Stimulated activated CD4-positive, alpha-beta T cell treated with anti-CD3 and anti-CD28 coated beads, Interleukin-12 subunit alpha, Interleukin-12 subunit beta, amount 100 ng/mL, for 48 hours (primary cell): ENCODE measurements at places on chromosomes 7 and 10.

DNA sequence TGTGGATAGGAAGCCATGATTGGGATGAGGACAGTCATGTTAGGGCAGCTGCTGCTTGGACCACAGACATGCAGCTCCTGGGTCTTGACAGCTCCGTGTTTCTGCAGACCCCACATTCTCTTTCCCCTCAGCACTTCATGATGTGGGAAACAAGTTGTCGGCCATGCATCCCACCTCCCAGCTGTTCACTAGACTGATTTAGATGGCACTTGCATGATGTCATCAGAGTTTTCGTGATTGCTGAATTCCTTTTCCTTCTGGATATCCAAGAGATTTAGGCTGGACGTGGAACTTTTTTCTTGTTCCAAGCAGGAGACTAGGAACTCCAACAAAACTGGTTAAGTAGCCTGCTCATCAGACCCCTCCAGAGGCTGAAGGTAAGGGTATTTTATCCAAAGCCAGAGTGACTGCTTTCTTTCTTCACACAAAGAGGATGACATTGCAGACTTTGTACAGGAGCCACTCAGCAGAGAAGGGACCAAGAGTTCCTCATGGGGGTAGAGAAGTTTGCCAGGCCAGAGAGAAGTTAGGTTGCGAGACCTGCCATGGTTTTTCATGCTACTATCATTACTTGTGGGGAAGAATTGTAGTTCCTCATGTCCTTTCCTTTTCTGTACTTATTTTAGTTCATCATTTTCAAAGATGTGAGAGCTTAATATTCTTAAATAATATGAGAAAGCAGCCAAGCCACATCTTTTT, 117.7 kb upstream of the GJD4 start:
- DNase-seq = no peak

- DNase-seq = no peak
These were observed 81.6 kb downstream of the ARHGAP22 start for GRCh38 chr10:48523212-48523819.

- DNase-seq = no peak
These were observed 311.0 kb downstream of the ANKRD30A start for GRCh38 chr10:37436357-37436756.

DNA sequence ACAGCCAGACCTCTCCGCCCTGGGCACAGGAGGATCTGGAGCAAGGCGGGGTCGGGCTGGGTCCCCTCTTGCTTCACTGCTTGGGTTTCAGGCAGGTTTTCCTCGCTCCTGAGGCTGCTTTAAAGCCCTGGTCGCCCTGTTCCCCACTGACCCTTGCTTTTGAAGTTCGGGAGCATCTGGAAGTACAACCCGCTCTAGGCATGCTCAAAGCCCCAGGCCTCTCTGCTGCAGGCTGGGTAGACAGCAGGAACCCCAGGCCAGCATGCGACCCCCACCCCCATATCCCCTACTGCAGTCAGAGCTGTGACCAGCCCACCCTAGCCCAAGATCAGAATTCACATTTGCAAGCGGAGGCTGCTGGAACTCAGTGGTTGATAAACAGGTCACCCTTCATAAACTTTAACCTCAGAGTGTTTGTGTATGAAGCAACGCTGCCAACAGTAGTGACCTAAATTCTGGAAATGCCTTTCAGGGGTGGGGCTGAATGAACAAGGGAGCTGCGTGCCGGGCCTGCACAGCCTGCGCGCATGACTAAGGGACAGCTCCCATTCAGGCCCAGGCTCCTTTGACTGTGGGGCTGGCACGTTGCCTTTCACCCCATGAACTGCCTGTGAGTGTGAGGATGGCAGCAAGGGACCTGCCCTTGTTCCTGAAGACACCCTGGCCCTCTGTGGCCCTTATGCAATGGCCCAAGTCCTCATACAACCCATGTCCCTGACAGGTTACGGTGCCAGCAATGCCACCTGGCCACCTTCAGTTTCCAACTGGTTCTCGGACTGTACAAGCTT, 52.5 kb downstream of the PROSER2 start:
- no peak for DNase-seq

- DNase-seq = no peak
These were observed 4.3 kb downstream of the NOC3L start for GRCh38 chr10:94358480-94358879.

DNA sequence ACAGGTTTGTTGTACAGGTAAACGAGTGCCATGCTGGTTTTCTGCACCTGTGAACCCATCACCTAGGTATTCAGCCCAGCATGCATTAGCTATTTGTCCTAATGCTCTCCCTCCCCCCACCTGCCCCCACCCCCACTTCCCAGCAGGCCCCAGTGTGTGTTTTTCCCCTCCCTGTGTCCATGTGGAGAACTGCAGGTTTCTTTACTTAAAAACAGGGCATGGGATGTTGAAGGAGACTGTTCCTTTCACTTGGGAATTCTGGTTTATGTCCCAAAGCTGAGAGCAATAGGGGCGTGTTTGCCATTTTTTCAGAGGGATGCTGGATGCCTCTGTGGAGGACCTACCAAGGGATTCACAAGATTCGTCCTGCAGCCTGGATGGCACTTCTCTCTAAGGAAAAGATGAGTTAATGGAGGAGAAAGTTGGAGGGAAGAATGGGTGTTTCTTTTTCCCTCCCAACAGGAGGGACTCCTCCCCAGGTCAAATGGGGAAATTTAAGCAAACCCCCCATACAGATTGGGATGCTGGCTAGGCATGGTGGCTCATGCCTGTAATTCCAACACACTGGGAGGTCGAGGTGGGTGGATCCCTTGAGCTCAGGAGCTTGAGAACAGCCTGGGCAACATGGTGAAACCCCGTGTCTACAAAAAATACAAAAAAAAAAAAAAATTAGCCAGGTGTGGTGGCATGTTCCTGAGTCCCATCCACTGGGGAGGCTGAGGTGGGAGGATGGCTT, 136.0 kb downstream of the GALNT17 start:
- no peak for DNase-seq

GRCh38 chr10:129637010-129637409, 170.0 kb downstream of the MGMT start:
- no peak for DNase-seq

DNA sequence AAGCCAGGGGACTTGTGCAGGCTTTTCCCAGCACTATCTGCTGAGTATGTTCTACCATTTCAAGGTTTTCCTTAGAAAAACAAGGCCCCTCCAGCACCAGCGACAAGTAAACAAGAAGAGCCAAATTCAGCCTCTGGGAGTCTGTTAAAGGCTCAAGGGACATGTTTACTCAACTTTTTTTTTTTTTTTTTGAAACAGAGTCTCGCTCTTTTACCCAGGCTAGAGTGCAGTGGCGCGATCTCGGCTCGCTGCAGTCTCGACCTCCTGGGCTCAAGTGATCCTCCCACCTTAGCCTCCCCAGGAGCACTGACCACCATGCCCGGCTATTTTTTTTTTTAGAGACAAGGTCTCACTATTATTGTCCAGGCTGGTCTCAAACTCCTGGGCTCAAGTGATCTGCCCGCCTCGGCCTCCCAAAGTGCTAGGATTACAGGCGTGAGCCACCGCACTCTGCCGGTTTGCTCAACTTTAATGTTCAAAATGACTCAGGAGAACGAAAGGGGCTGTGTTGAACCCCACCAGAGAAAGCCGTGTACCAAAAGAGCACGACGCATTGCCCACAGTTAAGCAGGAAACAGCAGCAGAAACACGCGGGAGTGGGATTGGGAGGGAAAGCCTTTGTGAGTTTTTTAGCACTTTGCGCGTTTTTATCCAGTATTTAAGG, 772 bp downstream of the PRDX3 start:
- DNase-seq = peak; percentile 15
